ENCODE measurements at places on chromosomes 12 and 14.

DNA sequence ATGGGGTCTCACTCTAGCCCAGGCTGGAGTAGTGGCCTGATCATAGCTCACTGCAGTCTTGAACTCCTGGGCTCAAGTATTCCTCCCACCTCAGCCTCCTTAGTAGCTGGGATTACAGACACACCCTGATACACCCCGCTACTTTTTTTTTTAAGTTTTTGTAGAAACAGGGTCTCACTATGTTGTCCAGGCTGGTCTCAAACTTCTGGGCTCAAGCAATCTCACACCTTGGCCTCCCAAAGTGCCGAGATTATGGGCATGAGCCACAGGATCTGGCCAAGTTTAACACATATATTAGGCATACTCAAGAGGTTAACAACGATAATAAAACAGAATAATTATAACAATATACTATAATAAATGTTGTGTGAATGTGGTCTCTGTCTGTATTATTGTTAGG is 25.8 kb downstream of the PPTC7 start:
- DNase-seq = no peak

DNA sequence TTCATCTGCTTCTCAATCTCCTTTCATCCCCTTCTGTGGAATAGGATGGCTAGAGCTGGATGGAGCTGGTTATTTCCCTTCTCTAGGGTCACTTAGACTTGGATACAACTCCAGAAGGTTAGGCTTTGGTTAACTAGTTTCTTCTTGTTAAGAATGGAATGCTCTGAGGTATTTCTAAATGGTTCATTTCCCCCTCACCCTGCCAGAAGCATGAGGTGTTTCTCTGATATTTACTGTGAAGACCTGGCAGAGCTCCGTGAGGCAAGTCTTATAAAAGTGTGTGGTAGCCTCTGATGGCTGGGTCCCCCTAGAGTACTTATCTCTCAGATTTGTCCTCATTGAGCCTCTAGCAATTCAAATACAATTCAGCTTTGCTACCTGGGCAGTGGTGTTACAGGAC is 207.9 kb downstream of the SLC16A7 start:
- DNase-seq = no peak

DNA sequence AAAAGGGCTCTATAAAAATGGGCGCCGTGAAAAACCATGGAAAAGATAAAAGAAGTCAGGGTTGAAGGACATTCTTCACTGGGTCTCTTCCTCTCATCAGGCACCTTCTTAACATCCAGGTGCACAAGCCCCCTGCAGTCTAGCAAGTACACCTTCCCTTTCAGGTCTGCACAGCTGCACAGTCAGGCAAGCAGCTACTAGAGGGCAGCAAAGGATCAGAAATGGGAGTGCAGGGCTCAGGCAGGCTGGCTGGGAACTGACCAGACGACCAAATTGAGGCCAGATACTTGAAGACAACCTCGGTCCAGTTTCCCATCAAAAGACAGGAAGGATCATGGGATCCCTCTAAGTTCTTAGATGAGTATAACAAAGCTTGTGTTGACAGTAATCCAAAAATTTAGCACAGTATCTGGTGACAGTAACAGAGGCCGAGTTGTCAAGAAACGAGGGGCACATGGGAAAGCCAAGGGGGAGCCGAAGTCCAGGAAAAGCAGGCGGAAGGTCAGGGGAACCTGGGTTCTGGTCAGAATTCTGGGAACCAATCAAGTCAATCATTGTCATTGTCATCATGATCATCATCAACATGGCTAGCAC is 10.1 kb upstream of the GRIP1 start:
- DNase-seq = peak; percentile 20

DNA sequence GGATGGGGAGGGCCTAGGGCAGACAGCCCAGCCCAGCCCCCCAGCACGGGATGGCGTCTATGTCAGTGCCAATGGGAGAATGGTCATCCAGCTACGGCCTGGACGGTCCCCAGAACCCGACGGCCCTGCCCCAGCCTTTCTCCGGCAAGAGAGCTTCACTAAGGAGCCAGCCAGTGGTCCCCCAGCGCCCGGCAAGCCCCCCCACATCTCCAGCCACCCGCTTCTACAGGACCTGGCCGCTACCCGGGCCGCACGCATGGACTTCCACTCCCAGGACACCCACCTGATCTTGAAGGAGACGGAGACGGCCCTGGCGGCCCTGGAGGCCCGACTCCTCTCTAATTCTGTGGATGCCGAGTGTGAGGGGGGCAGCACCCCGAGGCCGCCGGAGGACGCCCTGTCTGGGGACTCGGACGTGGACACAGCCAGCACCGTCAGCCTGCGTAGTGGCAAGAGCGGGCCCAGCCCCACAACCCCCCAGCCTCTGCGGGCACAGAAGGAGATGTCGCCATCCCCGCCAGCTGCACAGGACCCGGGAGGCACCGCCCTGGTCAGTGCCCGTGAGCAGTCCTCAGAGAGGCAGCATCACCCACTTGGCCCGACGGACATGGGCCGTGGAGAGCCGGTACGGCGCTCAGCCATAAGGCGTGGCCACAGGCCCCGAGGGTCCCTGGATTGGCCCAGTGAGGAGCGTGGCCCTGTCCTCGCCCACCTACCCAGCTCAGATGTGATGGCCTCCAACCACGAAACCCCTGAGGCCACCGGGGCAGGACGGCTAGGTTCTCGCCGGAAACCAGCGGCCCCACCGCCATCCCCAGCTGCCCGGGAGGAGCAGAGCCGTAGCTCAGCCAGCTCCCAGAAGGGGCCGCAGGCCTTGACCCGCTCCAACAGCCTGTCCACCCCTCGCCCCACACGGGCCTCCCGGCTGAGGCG is 21.9 kb downstream of the CEP170B start:
- DNase-seq = no peak

DNA sequence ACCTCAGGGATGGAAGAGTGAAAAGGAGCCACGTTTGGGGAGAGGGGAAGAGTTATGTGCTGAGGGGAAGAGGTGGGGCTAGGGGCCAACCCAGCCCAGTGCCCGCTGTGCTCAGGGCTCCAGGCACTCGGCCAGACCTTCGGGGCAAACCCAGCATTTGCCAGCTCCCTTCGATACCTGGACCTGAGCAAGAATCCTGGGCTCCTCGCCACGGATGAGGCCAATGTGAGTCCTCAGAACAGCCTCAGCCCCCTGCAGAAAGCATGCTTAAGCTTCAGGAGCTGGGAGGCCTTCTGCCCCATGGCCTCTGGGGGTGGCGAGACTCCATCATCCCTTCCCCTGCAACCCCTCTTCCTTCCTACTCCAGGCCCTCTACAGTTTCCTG is 5.0 kb downstream of the CARMIL3 start:
- no peak for DNase-seq

- no peak for DNase-seq
These were observed 185.9 kb downstream of the PPFIA2 start for GRCh38 chr12:81573228-81573627.

GRCh38 chr14:73381380-73382013 is 76.8 kb downstream of the NUMB start:
- no peak for DNase-seq

- no peak for DNase-seq
These were observed 524.7 kb upstream of the TMEM132C start for GRCh38 chr12:127742231-127742630.

DNA sequence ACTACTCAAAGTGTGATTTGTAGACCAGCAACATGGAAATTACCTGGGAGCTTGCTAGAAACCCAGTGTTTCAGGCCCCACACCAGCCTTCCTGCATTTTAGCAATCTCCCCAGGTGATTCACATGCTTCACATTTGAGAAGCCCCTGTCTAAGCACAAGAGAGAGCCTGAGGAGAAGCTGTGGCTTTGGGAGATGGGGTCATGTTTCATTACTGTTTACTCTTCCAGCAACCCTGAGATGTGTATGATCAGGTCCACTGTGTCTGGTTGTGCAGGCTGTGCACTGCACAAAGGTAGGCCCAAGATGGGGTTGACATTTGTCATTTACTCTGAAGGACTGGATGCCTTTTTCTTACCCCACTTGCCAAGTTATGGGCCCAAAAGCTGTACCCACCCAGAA is 190.1 kb downstream of the SLC41A2 start:
- DNase-seq = no peak

DNA sequence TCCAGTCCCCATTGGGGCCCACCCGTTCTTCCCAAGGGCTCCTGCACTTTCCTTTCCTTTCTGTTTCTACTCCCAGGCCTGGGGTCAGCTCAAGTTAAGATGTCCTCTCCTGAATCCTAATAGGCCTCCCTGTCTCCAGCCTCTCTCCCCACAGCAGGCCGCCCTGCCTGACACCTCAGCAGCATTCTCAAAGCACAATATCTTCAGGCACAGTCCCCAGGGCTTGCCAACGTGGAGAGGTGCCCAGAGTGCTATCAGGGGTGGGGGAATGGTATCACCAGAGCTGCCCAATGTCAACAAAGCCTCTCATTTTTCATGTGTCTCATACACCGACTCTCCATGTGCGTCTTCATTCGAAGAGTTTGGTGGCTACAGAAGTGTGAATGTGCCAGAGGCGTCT is 123.0 kb downstream of the FOXN3 start:
- no peak for DNase-seq

- no peak for DNase-seq
These were observed 75.6 kb downstream of the ESR2 start for GRCh38 chr14:64218344-64219240.

DNA sequence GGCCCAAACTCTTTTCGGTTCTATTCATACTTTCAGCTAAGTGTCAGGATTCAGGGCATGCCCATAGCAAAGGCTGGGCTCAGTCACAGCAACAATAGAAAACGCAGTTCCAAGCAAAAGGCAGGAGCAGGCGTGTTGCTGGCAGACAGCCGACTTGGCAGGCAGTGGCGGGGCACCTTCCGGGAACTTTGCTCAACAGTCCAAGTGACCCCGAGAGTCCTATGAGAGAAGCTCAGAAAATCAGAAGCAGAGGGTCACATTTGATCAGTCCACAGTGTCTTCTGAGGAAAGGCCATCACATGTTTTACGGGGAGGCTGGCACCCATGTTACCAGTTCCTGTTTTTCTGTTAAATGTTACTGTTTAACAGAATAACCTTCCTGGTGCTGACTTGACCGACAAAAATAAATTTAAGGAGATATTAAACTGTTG is 115.0 kb downstream of the DACT1 start:
- peak; percentile 79 for DNase-seq

GRCh38 chr14:85315733-85316290 is 214.1 kb upstream of the FLRT2 start:
- no peak for DNase-seq

- DNase-seq = no peak
These were observed 27.6 kb downstream of the KRT8 start for GRCh38 chr12:52877242-52877641.

DNA sequence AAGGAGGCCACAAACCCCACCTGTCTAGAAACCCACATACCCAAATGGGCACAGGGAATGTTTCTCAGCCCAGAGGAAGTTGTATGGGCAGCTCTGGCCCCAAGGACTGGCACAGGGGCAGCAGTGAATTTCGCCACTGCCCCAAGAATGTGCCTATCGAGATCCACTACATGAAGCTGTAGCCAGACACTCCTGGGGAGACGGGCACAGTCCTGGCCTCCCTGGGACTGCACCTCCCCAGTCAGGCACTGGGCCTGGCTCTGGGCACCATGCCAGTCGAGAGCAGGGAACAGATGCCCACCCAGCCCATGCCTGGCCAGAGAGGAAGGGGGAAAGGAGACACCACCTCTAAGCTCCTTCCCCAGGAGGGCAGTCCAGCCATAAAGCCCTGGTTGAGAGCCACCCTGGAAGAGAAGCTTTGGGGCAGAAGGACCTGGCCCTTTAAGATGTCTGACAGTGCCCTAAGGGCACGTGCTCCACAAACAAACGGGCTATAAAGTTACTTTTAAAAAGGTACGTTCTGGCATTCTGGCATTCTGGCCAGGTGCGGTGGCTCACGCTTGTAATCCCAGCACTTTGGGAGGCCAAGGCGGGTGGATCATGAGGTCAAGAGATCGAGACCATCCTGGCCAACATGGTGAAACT is 8.4 kb downstream of the ADCY6 start:
- no peak for DNase-seq

DNA sequence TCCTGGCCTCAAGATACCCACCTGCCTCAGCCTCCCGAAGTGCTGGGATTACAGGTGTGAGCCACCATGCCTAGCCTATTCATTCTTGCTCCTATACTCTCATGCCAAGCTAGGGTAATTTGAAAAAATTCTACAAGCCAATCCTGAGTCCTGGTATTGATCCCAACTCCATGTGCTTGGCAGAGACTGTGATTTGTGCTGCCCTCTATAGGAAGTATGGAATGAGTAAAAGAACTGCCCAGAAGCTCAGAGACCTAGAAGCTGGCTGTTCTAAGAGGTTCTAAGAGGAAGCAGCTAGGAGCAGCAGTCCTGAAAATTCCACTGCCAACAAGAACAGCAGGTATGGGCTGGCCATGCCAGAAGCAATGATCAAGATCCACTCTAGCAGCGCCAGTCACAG is 402.5 kb downstream of the PCNX1 start:
- DNase-seq = no peak

DNA sequence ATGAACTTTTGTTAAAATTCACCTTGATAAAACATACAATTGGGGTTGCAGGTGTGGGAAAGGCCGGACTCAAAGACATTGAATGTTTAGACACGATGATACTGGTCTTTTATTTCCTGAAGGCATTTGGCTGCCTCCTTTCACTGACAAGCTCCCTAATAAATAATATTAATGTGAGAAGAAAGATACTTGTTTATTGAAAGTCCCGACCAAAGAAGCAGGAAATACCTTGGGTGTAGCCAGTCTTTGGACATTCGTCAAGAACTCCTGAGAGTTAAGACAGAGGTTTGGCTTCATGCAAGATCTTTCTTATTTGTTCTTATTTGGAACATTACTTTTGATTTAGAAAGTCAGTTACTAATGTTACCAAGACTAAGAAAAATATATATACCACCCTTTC is 1133.8 kb upstream of the SEL1L start:
- no peak for DNase-seq

- peak; percentile 69 for DNase-seq
These were observed 66.3 kb downstream of the CLIP1 start for GRCh38 chr12:122356192-122356635.

DNA sequence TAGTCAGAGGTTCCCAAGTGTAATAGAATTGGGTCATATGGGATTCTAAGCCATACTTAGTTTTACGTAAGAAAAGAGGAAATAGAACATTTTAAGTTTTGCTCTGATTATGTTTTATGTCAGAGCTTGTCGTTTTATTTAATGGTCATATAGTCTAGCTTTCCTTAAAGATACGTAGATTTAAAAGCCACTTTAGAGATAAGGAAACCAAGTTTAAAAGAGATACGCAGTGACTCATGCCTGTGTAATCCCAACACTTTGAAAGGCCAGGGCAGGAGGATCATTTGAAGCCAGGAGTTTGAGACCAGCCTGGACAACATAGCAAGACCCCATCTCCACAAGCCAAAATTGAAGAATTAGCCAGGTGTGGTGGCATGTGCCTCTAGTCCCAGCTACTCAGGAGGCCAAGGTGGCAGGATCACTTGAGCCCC is 19.5 kb downstream of the MAPK1IP1L start:
- DNase-seq = peak; percentile 25

Data from endothelial cell of umbilical vein (primary cell).